ENCODE measurements at places on chromosomes 12 and 14.
A peak's percentile ranks its signal among the peaks of the same experiment; 100 is the strongest.

DNA sequence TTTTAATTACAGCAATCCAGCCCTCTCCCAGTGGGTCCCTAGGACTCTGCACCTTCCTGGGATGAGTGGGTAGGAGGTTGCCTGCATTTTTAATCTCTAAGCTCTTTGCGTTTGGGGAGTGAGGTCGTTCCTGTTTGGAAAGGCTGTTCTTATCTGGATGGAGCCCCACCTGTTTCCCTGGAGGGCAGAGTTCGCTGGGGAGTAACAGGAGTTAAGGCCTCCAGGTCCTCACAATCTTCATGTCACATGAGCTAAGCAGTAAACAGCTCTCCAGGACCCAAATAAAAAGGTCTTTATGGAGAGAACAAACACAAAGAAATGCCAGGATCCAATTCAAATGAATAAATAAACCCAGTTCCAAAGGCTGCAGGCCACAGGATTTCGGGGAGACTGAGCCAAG lies 56.0 kb upstream of the RFLNA start:
- DNase-seq: no peak

GRCh38 chr14:30385925-30386324 lies 173.0 kb upstream of the G2E3 start:
- no peak for DNase-seq

DNA sequence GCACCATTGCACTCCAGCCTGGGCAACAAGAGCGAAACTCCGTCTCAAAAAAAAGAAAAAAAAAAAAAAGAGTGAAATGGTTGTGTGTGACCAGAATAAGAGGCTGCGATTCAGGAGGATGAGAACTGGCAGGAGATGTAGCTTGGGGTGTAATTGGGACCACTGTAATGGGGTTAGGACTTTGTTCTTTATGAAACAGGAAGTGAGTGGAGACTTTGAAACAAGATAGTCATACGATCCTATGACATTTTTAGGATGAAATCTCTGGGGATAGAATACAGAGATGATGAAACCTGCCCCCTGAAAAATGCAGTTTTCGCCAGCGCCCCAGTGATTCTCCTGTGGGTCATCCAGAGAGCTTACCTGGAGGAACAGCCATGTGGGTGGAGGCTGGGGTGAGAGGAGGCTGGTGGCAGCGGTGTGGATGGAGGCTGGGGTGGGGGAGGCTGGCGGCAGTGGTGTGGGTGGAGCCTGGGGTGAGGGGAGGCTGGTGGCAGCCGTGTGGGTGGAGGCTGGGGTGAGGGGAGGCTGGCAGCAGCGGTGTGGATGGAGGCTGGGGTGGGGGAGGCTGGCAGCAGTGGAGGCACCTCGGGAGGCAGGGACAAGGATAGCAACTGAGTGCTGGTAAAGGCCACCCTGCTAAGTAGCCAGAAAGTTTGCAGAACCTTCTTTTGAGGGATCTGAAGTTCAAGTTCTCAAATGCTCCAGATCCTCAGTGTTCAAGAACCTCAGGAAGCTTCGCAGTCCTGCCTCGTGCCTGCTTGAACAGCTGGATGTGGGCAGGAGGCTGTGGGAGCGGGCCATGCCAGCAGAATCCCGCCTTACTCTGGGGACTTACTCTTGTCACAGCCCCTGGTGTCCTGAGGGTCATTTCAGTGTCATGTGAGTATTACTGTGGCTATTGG lies 20.2 kb downstream of the FBXL14 start:
- DNase-seq: no peak

DNA sequence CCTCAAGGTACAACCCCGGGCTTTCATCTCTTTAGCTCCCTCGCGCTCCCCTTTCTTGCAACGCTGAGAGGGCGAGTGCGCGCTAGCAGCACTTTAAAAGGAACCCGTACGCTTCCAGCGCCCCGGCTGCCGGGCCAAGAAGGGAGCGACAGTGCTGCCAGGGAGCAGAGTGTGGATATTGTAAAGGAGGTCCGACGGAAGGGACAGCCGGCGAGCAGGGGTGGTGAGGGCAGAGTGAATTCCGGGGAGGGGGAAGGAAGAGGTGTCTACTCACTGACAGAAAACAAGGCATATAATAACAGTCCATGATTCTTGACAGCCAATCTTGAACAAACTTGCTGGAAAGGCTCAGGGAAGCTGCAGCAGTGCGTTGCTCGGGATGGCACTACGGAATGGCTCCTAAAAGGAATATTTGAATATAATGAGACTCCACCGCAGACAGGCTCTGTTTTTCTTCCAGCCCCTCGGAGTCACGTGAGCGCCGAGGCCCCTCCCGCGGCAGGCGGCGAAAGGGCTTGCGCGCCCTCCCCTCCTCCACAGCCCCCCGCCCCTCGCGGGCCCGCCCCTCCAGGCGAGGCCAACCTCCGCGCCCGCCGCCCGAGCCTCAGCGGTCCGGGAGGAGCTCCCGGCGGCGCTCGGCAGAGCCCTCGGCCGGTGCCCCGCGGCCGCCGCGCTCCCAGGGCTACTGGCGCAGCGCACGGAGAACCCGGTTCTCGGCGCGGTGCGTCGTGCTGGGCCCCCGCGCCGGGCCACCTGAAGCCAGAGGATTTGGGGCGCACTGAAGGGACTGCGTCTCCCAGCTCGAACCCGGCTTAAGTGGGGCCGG lies 3.4 kb downstream of the BMP4 start:
- DNase-seq: peak; percentile 93

DNA sequence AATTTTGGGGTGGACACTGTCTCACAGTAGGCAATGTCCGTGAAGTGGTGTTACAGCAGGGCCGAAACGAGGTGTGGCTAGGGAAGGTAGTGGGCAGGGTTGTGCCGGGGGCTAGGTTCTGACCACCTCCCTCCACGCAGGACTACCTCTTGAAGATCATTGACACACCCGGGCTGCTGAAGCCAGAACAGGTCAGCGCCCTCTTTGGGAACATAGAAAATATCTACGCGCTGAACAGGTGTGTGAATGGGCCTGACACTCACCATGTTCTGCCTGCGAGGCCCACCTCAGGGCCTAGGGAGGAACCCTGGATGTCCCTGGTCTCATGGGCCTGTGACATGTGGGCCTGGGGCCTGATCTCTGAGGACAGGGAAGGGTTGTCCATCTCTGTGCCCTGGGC lies 24.6 kb downstream of the PLEKHG3 start:
- no peak for DNase-seq

DNA sequence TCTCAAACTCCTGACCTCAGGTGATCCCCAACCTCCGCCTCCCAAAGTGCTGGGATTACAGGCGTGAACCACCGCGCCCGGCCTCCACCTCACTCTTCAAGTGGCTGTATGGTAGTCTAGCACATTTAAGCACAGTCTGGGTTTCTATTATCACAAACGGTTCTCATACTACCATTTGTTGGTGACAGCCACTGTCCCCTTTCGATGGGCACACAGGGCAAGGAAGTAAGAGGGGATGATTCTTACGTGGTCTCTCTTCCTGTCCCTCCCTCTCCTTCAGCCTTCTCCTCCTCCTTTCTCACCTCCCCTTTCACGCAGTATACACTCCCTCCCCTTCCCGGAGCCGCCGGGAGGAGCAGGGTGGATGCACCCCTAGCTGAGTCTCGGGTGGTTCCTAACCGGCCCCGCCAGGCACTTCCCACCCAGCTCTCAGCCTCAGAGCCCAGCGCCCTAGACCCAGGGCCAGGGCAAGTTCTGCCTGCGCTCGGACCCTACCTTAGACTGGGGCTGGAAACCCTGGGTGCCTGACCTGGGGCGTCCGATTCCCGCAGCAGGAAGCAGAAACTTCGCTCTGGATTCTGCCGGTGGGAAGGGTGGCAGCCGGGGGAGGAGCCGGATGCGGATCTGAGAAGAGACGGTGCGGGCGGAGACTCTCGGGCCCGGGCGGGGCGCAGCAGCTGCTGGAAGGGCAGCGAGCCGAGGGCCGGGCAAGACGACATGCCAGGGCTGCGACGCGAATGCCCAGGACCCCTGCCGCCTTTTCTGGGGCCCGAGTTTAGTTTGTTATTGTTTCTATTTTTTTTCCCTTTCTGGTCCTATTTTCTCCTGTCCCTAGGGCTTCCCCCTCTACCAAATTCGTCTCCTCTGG lies at the start of gene TEP1:
Gene TEP1, minus strand, starts transcription at position 626 of the 868 bp plus-strand sequence. CDS start 5,062 bp downstream, outside the sequence.
- peak; percentile 65 for DNase-seq

DNA sequence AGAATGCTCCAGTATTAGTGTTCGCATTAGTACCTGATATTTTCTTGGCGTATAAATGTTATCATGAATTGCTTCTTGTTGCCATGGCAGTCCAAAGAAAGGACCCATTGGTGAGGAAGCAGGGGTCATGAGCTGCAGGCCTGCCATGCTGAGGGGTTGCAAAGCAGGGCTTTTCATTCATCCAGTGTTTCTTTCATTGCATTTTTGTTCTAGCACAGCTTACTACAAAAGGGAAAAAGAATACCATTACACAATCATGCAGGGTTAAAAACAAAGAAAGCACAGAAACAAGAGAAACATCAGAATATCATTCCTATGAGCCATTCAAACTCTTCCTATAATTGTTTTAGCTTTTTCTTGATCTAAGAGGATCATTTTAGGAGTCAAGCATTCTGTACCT lies 24.0 kb downstream of the DICER1 start:
- no peak for DNase-seq

- DNase-seq: no peak
Observed at GRCh38 chr12:104011253-104011652, 38.7 kb downstream of the GLT8D2 start.

DNA sequence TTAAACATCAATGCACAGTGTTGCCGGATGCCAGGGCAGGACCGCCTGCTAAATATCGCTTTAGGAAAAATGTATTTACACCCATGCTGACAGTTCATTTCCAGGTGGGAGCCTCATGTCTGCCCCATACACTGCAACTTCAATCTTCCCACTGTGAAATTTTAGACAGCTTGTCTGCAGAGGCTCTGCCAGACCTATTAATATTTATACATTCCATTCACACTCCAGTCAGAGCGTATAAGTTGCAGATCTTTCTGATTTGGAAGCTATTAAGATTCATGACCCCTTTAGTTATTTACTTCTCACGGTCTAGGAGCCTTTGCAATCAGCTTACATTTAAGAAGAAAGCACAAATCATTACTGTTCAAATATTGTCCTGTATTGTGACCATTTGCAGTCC lies 357.4 kb downstream of the ATP23 start:
- DNase-seq: no peak

DNA sequence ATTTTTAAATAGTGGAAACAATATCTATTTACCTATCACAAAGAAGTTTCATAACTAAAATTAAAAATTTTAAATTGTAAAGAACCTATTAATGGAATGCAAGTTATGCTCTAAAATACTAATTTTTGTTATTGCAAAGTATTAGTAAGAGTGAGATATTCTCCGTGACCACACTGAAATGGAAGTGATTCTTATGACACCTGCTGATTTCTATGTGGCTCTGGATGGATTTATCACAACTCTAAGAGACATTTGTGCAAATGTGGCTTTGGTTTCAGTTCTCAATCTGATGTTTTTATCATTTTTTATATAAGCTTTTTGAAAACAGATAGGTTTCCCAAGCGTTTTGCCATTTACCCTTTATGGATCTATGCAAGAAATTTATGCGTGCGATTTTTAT lies 497.8 kb downstream of the NAV3 start:
- no peak for DNase-seq

DNA sequence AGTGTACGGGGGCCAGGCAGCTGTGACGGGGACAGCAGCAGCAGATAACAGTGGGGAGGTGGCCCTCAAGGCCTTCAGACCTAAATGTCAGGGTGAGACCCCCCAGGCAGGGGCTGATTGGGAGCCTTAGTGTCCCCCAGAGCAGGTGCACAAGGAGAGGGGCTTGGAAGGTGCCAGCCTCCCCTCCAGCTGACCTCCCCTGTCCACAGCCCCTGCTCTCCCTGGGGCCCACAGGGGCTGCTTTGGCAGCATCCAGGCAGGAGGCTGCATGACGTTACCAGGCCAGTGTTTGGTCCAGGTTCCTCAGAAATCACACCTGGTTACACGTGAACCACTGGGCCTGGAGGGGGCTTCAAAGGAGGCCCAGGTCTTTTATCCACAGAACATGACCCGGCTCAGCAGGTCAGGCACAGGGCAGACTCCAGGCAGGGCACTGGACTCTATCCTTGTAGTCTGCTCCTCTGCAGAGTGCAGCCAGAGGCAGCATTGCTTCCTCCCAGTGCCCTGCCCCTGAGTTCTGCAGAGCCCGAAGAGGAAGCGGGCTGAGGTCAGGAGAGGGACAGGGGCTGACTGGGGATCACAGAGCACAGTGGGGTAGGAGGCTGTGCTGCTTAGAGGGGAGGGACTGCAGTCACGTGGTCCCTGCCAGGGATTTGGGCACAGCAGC lies 2.6 kb upstream of the TRMT61A start:
- no peak for DNase-seq

- DNase-seq: no peak
Observed at GRCh38 chr12:121766290-121767039, 27.0 kb downstream of the RHOF start.

DNA sequence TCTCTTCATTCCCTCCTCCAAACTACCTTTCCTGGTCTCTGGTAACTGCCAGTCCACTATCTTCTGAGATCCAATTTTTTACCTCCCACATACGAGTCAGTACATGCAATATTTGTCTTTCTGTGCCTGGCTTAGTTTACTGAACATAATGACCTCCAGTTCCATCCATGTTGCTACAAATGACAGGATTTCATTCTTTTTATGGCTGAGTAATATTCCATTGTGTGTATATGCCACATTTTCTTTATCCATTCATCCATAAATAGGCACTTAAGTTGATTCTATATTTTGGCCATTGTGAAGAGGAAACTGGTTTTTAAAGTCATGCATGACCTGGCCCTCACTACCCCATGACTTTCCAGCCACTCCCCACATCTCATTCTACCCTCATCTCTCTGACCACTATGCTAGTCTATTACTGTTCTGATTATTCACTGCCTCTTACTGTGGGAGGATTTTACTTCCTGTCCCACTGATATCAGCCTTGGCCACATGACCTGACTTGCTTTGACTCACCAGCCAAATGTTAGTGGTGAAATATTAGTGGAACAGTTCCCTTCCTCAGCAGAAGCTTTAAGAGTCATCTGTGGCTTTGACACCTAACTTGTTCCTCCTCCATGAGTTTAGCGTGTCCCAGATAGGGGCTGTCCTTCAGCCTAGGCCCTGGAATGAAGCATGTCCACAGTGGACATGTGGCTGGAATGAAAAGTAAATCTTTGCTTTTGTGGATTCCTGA lies 52.2 kb downstream of the GOLGA5 start:
- DNase-seq: no peak

DNA sequence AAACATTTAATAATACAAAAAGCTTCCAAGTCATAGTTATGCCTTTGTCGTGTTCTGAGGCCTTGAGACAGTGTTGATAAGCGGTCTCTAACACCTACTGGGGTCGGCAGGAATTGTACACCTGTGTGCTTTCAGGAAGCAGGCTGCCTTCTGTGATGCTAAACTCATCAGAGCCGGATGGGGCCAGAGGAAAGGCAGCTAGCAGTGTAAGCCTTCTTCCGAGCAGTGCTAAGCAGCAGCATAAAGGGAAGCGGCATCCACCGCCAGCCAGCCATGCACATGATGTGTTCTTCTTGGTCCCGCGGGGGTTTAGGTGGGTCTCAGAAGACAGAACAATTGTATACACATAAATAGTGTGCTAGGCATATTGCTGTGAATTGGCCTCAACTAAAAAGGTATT lies 159.3 kb downstream of the SLC15A4 start:
- DNase-seq: no peak
